ENCODE measurements at places on chromosomes 3 and 15.

GRCh38 chr3:13111173-13111872 is 38.1 kb upstream of the IQSEC1 start:
- no peak for DNase-seq

GRCh38 chr3:172892158-172892557 is 141.6 kb downstream of the ECT2 start:
- DNase-seq: no peak

DNA sequence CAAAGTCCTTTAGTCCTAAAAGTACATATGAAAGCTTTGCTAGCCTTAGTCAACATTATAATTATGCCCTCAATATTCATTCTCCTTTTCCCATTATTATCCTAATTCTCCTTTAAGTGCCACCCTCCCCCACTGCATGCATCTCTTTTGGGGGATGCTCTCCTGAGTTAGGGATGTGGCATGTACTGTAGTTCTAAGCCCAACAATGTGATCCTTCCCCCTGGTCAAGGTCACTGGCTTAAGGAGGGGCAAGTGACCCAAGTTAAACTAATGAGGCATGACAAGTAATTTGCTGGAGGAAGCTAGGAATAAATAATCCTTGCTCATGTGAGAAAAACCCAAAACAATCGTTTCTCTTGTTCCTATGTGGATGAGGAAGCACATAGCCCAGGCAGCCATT is 343.9 kb upstream of the SUCLG2 start:
- no peak for DNase-seq

- no peak for DNase-seq
Measured at GRCh38 chr15:42033214-42033873, 12.5 kb upstream of the PLA2G4E start.

DNA sequence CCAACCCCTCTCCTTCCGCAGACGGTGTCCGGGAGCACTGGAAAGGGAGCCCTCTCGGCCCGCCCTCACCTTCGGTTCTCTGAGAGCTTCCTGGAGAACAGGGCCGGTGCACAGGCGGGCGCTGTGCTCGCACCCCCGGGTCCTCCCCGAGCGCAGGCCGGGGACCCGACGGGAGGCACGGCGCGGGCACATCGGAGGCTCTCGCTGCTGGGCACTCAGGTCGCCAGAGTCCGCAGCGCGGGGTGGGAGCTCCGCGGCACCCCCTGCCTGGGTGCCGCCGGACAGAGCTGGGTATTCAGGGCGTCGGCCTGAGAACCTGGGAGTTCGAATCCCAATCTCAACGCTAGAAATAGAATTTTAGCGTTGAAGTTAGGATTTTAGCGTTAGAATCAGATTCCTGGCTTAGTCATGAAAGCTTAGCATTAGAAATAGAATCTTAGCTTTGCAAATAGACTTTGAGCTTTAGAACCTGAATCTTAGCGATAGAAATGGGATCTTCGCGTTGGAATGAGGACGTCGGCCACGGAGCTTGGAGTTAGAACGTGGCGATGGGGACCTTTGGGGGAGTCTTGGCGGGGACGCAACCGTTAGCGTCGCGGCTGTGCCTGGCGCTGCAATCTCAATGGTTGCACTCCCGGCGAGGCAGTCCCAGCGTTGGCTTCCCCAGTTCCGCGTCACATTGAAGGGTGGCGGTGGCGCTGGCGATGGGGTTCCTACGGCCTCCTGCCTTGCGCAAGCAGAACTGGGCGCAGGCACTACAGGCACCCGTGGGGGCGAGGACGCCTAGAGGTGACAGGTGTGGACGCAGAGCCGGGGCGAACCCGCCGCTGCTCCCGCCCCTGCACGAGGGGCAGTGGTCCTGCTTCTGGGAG is 549 bp downstream of the TRH start:
- no peak for DNase-seq

DNA sequence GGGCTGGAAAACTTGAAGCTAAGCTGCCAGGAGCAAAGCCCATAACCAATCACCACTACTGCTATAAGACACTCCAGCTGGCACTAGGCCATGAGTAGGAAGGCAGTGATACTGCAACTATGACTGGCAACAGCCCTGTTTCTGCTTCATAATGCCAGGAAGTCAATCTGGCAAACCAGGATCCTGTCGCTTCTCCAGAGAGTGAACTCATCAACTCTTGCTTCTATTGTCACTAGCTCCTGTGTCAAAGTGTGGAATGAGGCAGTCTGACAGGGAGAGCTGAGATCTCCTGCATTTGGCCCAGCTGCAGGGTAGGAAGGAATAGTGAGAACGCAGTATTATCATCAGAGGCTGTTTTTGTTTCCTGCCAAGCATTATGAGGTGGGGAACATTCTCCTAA is 105.3 kb downstream of the CTNNB1 start:
- no peak for DNase-seq

DNA sequence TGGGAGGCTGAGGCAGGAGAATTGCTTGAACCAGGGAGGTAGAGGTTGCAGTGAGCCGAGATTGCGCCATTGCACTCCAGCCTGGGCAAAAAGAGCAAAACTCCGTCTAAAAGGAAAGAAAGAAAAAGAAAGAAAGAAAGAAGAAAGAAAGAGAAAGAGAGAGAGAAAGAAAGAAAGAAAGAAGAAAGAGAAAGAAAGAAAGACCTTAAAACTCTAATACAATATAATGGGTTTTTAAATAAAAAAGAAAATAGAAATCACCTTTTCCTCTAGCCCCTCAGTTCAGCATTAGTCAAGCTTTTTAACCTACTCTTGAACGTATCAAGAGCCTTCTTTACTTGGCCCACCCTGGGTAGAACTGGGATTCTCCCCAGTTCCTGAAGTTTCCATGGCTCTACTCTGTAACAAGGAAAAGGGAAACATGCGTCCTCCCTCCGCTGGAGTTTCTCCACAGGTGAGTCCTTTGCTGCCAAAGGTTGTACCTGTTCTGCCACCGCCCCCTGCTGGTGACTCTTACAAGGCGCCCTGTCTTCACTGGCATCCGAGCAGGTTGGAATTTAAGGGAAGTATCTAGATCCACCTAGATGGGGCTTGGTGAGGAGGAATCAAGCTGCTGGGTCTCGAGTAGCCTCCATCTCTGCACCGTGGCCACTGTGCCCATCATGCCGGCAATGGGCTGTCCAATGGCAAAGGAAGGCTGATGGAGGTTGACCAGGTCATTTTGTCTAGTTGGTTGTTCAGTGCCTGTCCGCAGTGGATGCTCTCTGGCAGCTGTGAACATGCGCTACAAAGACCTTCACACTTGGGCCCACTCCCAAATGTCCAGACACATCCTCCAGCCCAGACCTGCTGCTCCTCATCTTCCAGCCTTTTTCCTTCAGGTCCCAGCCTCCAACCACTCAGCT is 20.6 kb upstream of the EPHB3 start:
- peak; percentile 57 for DNase-seq

- DNase-seq: no peak
Measured at GRCh38 chr3:13278783-13279531, 141.2 kb downstream of the NUP210 start.

DNA sequence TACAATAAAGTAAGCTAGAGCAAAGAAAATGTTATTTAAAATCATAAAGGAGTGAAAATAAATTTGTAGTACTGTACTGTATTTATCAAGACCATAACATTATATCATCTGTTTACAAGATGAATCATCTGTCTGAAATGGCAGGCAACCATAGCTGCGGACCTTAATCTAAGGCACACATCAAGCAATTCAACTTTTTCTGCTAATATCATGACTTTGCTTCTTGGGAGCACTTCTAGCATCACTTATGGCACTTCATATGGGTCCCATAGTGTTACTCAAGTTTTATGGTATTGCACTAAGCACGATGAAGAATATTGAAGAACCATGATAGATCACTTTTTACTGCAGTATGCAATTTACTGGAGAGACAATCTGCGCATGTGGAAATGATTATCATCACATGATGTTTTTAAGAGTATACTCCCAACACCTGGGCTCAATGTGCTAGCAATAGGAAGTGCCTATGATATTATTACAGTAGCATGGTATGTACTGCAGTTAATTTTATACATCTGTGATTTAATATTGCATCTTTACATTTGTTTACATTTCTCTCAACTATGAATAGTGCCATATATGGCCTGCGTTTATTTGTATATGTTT is 137.7 kb upstream of the NECTIN3 start:
- DNase-seq: no peak

- DNase-seq: no peak
Measured at GRCh38 chr3:126782536-126782935, 78.5 kb downstream of the CHCHD6 start.

GRCh38 chr3:7787871-7788828 is 713.5 kb upstream of the LMCD1 start:
- no peak for DNase-seq

- DNase-seq: no peak
Measured at GRCh38 chr3:126289096-126289495, 68.1 kb downstream of the KLF15 start.

DNA sequence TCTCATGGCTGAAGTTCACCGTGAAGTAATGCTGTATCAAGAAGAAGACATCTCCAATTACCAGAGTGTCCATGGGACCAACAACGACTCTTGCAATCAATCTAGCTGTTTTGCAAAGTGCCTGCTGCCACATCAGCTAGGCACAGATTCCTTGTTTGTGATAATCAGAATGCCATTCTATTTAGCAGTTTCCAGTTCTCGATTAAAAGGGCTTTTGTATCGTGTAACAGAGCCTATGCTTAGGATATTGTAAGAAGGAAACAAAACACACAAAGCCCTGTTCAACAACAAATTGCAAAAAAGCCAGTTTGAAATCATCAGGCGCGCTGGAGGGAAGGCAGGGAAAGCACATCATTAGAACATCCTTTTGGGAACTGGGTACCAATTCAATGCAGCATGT is 26.1 kb downstream of the RASGRF1 start:
- DNase-seq: no peak

- DNase-seq: no peak
Measured at GRCh38 chr15:48040166-48040817, 80.5 kb upstream of the SLC24A5 start.

- no peak for DNase-seq
Measured at GRCh38 chr15:75063889-75064288, 40.5 kb downstream of the PPCDC start.

- DNase-seq: no peak
Measured at GRCh38 chr3:64674591-64675076, 13.2 kb downstream of the ADAMTS9 start.

GRCh38 chr3:105527949-105528348 is 161.2 kb downstream of the ALCAM start:
- no peak for DNase-seq

DNA sequence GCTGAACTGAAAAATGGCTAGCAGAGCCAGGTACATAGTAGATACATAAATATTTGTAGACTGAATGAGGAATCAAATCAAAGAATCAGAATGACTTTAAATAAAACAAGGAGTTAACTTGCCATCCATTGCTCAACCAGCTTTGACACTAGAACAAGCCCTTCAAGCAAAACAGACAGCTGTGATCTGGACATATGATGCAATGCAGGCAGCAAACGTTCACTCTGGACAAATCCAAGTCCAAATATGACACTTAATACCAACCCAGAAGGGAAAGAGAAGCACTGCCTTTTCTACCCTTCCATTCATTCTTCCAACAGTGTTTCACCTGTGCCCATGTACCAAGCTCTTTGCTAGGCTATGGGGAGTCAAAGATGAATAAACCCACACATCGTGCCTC is 4.5 kb downstream of the THRB start:
- DNase-seq: no peak

GRCh38 chr3:49929291-49930167 is at the start of gene MON1A:
TSS of gene MON1A (minus strand) at chr3:49929811. CDS start at chr3:49913346, 16,465 bp downstream.
- DNase-seq: peak; percentile 90

DNA sequence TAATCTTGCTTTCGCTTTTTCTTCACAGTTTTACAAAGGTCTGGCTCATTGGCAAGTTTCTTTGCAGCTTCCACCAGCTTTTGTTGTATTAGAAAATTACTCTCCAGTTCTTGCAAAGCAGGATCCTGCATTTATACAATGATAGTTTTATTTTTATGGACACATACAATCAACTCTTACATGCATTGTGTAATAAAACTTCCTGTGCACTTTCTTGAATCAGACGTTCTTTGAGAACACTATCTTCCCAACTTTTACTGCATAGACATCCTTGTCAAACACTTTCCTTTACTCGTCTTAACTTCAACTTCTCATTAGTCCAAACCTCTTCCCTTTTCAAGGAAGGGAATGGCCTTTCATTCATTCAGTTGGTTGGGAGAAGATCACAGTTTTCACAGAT is 71.4 kb upstream of the LMOD3 start:
- DNase-seq: no peak

DNA sequence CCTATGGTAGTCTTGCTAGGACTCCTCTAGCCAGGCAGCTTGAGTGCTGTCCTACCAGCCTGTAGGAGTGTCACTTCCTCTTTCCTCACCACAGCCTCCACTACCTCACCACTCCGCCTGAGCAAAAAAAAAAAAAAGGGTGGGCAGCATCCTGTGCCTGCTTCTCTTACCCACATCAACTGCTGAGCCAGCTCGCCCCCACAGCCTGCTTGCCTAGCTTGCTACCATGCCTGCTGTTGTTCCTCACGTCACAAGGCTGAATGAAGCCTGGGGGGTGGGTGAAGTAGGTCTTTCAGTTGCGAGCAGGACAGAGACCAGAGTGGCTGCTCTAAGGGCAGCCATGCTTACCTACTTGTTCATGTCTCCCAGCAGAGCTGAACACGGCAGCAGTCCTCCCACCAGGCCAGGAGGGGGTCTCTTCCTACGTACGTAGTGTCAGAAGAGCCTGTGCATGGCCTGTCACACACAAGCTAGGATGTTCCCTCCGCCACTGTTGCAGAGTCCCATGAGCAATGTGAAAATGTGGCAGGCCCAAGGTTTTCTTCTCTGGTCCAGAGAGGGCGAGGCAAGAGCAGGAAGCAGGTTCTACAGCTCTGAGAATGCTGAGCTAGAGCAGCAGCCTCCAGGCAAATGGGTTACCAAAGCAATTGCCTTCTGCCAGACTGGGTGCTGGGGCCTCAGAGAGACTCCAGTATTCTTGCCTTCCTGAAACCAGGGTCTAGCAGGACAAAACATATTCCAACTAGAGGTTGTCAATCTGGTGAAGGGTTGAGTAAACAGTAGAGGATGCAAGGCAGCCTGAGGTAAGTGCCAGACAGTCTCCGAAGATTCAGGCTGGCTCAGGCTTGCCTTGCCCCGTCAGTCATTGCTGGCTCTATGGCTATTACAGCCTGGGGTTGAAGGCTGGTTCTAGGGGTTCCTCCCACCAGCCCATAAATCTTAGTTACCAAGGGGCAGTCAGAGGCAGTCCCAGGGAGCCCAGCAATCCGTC is 8.1 kb downstream of the PPM1M start:
- no peak for DNase-seq

DNA sequence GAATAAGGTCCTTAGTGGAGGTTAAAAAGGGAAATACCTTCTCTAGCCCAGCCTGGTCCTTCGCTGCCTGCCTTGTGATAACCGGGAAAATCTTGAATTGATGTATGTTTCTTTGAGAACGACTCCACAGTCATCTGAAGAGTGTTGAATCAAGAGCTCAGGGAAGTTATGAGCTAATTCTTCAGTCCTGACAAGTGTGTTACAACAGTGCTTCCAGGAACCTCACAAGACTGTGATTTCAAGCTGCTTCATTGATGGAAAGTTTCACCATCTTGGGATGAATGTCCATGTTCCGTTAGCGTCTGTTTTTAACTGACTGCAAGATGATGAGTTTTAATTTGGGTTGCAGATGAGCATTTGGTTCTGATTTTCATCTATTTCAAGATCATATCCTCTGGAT is 12.4 kb downstream of the TMEM41A start:
- no peak for DNase-seq

GRCh38 chr15:73125219-73125618 is 73.0 kb downstream of the NEO1 start:
- no peak for DNase-seq

GRCh38 chr3:169637731-169638130 is 25.8 kb downstream of the MECOM start:
- no peak for DNase-seq
